ENCODE measurements at places on chromosomes 16 and 17. TPM values are rescaled to one million over a fixed set of nuclear protein-coding genes. Genes with fewer than 3 reads are reported as not detected.

GRCh38 chr16:142405-142967 is 4.0 kb upstream of the NPRL3 start:
- no peak for DNase-seq

The KRTAP1-5 gene
- total RNA-seq = not detected

The BICDL2 gene
- total RNA-seq = not detected

The HEATR9 gene
- not detected for total RNA-seq

The CTNS gene
- 5.1 TPM for total RNA-seq
